ENCODE measurements at places on chromosomes 1 and 21. TPM values are rescaled to one million over a fixed set of nuclear protein-coding genes. Genes with fewer than 3 reads are reported as not detected.

E2F2 gene
- total RNA-seq: 0.06 TPM

DNA sequence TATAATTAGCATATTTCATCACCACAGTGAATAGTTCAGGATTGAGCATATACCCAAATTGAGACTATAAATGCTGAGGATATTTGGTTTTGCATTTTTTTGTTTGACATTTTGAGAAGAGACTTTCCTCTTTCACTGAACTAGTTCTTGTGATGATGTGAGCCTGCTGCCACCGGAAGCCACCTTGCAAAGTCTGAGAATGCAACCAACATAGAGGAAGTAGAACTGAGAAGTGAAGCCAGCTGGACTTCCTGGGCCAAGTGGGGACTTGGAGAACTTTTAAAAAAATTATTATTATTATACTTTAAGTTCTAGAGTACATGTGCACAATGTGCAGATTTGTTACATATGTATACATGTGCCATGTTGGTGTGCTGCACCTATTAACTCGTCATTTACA lies 102.3 kb downstream of the RPE65 start:
- DNase-seq: peak; percentile 22

CD1D gene
- 1.6 TPM for total RNA-seq

DNA sequence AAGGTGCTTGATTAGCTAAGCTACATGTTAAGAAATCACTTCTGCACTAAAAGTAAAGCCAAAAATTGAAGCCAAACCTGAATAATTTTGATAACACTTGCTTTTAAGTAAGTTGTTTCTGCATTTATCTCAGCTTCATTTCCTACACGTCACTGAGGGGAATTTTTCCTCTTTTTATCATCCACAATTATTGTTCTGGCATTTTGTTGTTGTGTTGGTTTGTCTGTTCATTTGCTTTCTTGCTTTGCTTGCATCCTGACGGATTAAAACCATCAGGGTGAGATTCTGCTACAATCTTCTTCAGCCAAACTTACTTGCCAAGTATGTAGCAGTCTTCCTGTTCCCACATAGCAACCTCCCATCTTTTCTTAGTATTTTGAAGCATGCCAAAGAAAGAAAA lies 18.0 kb upstream of the EEIG2 start:
- DNase-seq: no peak

ELAPOR1 gene
- 0.51 TPM for total RNA-seq

- no peak for DNase-seq
Observed at GRCh38 chr1:119795261-119796200, 15.7 kb downstream of the REG4 start.

DNA sequence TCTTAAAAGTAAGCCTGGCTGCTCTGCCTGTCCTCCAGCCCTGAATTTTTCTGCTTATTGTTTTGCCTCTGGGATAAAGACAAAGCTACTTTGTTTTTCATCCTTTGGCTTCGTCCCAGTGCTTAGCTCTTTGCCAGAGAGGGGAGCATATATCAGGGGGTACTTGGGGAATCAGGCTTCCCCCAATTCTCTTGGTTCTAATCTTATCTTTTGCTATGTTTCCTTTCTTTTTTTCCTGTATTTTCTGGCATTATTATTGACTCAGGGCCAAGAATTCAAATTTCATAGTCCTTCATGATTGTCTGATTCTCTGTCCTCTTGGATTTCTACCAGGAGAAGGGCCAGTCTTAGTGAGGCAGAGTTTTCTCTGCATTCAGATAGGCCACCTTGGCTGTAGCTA lies 51.2 kb downstream of the GIPC2 start:
- DNase-seq: no peak

- no peak for DNase-seq
Observed at GRCh38 chr1:146010126-146010738, 11.3 kb downstream of the HJV start.

IL10 gene
- 0.59 TPM for total RNA-seq
